ENCODE measurements at places on chromosomes 7 and 10. TPM values are rescaled to one million over a fixed set of nuclear protein-coding genes. Genes with fewer than 3 reads are reported as not detected.

Gene ENTPD1
- 0.52 TPM for total RNA-seq

Gene ZNF37A
- total RNA-seq: 4.9 TPM

Gene UPK3BL1
- 8.9 TPM for total RNA-seq

Gene EGR2
- total RNA-seq: 23.9 TPM

Gene LIMK1
- 60.1 TPM for total RNA-seq

Gene UNCX
- total RNA-seq: not detected

Gene XRCC2
- total RNA-seq: 2.1 TPM

Gene COX15
- total RNA-seq: 25.1 TPM

Gene MYOF
- 103 TPM for total RNA-seq

Gene KEL
- total RNA-seq: not detected

Gene CARD11
- 0.16 TPM for total RNA-seq

Gene HEPACAM2
- total RNA-seq: not detected

Gene PRSS58
- total RNA-seq: not detected

Gene ANKRD22
- not detected for total RNA-seq

Gene PIK3CG
- total RNA-seq: 0.13 TPM

Gene FZD1
- 35.7 TPM for total RNA-seq

Gene MMP21
- not detected for total RNA-seq

Gene SHH
- total RNA-seq: 0.52 TPM

Gene AKR1E2
- total RNA-seq: 2.7 TPM

Gene FGL2
- 1.9 TPM for total RNA-seq

Gene OR9A2
- total RNA-seq: not detected

Gene TMEM229A
- under 0.01 TPM for total RNA-seq

Gene ANKRD7
- 0.91 TPM for total RNA-seq

Gene PTPN20
- total RNA-seq: 0.08 TPM

Gene SPDYE2B
- not detected for total RNA-seq

Gene NKX1-2
- total RNA-seq: not detected

Gene PNLIPRP3
- total RNA-seq: under 0.01 TPM

Gene NFE2L3
- total RNA-seq: 6.4 TPM

Gene CYP26C1
- 0.13 TPM for total RNA-seq

Gene DNAJC12
- 21.9 TPM for total RNA-seq

Gene ATXN7L1
- 2.6 TPM for total RNA-seq

Gene DPYSL4
- 12.3 TPM for total RNA-seq

Gene BLNK
- total RNA-seq: not detected

Gene CTAGE15
- 0.64 TPM for total RNA-seq

Gene SEC31B
- 5.7 TPM for total RNA-seq

Gene SMO
- total RNA-seq: 32.0 TPM

All from epithelial cell of alveolus of lung (primary cell).